H54 (cell line): ENCODE measurements at places on chromosomes 1 and 21.

GRCh38 chr1:178796013-178796412 is 71.0 kb downstream of the RALGPS2 start:
- no peak for DNase-seq

GRCh38 chr1:30420519-30421050 is 302.8 kb downstream of the MATN1 start:
- DNase-seq, result no peak

- no peak for DNase-seq
These were observed 10.8 kb upstream of the ADCY10 start for GRCh38 chr1:167924543-167925231.

DNA sequence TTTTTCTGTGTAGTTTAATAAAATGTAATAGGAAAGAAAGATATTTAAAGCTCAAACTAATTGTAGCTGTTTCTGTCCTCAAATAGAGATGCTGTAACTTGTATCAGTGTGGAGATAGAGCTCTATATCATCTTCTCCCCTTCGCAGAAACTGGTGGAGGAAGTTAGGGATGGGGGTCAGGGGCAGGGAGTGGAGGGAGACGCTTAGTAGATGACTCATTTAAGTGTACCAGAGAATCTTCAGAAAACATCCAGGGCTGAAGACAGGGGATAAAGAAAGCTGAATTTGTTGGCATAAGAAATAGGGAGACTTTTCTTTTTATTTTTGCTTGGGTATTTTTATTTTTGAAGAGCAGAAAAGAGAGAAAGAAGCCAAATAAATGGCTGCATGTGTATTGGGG is 282.6 kb upstream of the DPYD start:
- no peak for DNase-seq

DNA sequence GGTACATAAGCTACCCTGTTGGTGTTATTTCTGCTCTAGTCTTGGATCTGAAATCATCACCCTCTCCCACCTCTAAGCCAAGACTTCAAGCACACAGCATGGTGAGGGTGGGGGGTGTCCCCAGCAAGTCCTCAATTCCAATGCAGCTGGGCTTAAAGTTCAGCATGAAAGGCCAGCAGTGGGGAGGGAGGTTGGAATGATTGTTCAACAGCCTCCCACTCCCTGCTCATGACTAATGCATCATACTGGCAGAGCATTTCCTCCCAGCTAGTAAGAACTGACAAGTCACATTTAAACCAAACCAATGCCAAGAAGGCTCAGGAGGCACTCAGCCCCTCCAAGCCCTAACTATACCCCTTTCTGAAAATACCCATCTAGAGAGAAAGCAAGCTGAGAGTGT is 50.1 kb downstream of the TIAM1 start:
- peak; percentile 73 for DNase-seq

DNA sequence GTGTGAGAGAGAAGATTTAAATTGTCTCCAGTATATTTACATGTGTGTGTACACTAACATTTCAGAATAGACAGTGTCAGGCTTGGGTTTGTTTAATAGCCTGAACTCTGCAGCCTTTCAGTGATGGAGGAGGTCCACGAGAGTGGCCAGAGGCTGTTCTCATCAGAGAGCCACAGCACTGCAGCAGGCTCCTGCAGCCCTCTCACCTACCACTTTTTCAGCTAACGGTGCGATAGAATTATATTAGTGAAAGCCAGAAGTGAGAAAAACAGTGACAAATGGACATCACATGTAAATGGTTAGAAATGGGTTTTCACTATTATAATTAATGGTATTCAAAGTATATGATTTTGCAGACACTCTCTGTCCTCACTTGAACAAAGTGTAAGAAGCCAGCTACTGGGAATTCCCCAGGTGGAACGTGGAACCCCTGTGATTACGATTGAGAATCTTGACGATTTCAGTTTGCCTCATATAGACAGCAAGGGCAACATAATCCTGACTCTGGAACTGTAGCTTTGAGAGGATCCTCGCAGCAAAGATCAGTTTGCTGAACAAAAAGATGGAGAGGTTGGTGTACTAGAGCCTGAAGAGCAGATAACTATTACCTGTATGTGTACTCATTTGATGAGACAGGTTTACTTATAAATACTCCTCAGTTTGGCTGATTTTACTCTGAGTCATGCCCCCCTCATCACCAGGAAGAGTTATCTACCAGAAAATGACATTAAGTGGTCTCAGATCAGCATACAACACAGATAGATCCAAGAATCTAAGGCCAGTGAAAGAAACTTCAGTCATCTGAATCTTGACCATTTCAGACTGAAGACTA is 31.4 kb downstream of the IFI16 start:
- DNase-seq, result no peak
